ENCODE measurements at places on chromosomes 2 and 18.
A peak's percentile ranks its signal among the peaks of the same experiment; 100 is the strongest.

DNA sequence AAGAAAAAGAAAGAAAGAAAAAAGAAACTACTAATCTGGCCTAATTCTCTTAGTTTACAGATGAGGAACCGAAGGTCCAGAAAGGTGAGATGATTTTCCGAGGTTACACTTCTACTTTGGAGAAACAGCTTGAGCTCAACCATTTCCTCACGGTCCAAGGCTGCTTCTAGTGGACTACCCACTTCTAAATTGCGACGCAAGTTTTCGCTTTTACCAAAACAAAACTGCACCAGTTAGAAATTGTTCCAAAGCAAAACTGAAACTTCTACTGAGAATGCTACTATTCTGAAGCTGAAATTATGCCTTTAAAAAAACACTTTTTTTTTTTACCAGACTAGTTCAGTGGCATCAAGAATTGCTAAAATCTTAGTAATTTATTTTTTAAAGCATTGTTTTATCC, 101.6 kb downstream of the INO80D start:
- no peak for DNase-seq

DNA sequence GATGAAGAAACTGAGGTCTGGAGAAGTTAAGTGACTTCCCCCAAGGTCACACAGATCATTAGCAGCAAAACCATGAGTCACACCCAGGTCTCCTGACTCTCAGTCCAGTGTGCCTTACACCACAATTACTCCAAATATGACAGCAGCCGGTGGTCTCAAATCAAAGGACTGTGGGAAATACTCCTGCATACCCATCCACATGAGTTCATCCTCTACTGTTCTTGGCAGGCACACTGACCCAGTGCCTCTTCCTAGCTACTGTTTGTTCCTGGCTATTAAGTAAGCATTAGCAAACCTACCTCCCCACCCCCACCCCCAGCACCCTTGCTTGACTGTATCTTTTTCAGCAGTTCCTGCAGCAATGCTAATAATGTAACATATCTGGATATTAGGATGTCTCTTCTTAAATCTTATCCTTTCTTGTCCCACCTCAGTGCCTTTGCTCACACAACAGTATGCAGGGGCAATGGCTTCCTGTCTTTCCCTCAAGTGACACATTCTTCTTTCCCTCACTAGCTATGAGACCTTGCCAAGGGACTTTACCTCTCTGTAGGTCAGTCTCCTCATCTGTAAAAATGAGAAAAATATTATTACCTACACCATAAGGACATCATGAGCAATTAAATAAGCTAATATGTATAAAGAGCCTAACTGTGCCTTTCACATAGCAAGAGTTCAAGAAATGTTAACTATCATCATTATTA, 46.2 kb downstream of the FAM98A start:
- DNase-seq, result no peak

DNA sequence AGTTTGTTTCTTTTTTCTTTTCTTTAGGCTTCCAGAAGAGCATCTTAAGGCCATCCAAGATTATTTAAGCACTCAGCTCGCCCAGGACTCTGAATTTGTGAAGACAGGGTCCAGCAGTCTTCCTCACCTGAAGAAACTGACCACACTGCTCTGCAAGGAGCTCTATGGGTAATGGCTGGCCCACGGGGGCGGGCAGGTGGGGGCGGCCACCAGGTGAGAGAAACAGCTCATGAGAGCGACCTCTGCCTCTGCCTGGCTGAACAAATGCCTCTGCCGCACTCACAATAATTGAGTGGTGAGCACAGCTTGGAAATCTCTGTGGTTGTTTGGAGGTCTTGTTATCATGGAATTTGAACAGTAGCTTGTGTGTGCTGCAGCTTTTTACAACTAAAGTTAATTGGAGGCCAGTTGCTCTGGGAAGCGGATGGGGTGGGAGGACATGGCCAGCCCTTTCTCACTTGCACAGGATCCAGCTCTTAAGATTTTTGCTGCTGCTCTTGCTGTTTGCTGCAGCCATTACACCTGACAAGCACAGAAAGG, 70.4 kb downstream of the INPP5D start:
- DNase-seq, result no peak

DNA sequence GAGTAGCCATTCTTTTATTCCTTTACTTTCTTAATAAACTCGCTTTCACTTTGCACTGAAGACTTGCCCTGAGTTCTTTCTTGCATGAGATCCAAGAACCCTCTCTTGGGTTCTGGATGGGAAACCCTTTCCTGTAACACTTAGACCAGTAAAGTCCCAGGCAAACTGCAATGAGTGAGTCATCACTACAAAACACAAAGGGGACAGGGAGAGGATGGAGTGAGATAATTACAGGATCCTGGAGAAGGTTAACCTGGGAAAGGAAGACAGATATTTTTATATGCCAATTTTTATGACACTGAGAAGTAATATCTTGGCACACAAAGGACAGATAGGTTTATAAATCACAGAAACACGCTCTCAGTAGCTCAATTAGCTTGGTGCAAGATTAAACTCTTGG, 48.7 kb downstream of the EHD3 start:
- DNase-seq, result no peak

DNA sequence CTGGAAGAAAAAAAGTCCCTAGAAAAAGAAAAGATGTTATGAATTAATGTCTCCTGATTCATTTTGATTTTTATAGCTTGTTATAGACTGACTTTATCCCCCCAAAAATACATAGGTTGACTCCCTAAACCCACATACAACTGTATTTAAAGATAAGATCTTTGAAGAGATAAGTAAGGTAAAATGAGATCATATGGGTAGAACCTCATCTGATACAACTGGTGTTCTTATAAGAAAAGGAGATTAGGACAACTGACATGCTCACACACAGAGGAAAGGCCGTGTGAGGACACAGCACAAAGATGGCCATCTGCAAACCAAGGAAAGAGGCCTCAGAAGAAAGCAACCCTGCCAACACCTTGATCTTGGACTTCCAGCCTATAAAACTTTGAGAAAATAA, 117.5 kb downstream of the CD226 start:
- no peak for DNase-seq

DNA sequence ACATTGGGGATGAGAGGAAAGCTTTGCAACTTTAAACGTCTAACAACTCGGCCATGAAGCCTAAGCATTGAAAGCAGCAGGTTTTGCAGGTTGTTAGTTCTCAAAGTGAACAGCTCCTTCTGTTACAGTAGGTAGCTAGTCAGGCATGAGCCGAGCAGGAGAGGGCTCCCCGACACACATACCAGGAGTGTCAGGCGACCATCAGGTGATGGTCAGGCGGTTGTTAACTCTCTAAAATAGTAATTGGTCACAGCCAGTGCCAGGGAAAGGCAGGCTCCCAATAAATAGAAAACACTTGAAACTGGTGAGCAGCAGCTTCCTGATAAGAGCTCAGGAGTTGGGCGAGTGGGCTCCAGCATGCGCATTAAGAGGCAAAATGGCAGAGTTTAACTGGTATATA, 53.5 kb upstream of the DAPL1 start:
- DNase-seq, result no peak

GRCh38 chr2:113198790-113199612, 25.2 kb downstream of the PSD4 start:
- DNase-seq, result peak; percentile 66

DNA sequence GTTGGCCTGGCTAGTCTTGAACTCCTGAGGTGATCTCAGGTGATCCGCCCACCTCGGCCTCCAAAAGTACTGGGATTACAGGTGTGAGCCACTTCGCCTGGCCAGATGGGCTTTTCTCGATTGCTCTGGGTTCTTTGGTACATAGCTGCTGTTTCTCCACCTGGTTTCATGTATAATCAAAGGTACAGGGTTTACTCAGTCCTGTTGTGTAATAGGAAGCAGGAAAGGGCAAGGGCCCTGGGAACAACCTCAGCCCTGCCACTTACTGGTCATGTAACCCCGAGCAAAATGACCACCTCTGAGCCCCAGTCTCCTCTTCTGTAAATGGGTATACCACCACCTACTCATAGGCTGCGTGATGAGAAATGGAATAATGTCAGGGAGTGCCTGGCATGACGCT, 34.0 kb downstream of the RMC1 start:
- no peak for DNase-seq

- no peak for DNase-seq
These were observed 36.7 kb upstream of the NPC1 start for GRCh38 chr18:23623040-23623439.

GRCh38 chr18:71598374-71598773, 945.8 kb downstream of the CBLN2 start:
- no peak for DNase-seq

GRCh38 chr2:188248513-188248912, 43.2 kb upstream of the GULP1 start:
- DNase-seq, result no peak

- DNase-seq, result no peak
These were observed 50.2 kb downstream of the NFATC1 start for GRCh38 chr18:79445696-79446561.

- DNase-seq, result no peak
These were observed 65.7 kb upstream of the DAPL1 start for GRCh38 chr2:158729451-158729850.

GRCh38 chr2:2647141-2647541, 316.1 kb upstream of the MYT1L start:
- peak; percentile 19 for DNase-seq

DNA sequence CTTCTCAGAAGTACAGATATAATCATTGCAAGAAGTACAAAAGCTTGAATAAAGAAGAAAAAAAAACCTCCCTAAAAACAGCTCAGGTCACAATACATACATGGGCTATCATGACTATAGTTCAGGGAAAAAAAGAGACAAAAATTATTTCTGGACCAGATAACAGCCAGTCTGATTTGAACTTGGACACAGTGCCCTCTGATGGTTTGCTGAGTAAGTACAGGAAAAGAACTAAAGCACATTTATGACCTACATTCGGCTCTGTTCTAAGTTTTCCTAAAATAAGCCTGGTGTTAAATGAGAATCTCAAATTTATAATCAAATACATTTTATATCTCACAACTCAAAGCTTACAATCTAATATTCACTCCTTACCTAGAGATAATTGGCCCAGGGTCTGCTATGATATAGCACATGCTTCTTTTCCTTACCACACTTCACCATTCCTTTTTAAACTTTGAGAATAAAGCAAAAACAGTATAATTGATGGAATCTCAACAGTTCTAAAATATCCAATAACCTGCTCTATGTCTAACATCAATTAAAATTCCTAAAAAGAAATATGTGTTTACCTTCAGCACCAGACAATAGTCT, 81.1 kb downstream of the RAPH1 start:
- no peak for DNase-seq

DNA sequence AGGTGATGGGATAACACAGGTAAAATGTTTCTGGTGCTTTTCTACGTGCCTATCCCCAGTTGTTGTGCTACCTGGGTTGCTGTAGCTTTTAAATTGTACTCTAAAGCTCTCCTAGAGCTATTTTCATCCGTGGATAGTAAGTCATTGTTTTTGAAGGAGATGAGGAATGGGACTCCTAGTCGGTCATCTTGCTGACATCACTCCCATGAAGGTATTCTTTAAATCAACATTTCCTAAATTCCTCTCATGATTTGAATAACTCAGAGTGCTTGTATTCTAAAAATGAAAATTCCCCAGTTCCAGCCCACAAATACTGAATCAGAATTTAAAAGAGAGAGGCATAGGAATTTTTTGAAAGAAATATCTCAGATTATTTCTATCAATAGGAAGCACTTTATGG, 44.3 kb downstream of the CCDC148 start:
- DNase-seq, result no peak

GRCh38 chr2:3587021-3587420, 7.9 kb upstream of the COLEC11 start:
- DNase-seq, result no peak

DNA sequence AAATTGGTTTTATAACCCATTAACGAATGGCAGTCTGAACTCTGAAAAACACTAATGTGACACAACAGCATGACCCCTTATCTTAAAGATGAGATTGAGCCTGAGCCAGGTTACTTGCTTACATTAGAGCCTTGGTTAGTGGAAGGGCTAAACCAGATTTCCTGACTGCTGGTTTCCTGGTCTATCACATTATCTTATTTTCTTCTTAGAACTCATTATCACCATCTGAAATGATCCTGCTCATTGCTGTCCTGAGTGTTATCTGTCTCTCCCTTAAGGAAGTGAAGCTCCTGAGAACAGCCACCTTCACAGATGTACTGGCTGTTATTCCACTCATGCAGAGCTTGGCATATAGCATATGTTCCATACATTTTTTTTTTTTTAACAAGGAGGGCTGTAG, 9.0 kb upstream of the NRP2 start:
- DNase-seq, result no peak

GRCh38 chr2:114659880-114660279, 217.4 kb downstream of the DPP10 start:
- DNase-seq, result no peak

DNA sequence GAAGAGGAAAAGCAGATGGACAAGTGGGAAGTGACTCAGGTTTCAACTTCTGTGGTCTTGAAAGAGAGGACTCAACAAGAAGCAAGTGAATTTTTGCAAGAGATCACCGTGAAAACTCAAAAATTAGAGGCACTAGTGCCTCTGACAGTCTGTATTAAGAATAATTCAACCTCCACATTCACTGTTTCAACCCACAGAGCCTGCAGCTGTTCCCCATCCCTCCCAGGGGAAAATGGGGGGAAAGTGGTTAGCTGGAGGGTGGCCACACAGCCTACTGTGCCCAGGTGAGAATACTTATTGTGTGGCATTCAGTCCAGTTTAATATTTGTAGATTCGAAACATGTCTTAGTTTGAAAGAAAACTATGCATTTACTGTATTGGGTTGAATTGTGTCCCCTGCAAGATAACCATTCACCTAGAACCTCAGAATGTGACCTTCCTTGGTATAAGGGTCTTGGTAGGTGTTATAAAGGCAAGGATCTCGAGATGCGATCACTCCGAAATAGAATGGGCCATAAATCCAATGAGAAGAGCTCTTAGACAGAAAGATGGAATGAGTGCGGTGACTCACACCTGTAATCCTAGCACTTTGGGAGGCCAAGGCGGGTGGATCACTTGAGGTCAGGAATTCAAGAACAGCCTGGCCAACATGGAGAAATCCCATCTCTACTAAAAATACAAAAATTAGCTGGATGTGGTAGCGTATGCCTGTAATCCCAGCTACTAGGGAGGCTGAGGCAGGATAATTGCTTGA, 94.3 kb downstream of the IRS1 start:
- no peak for DNase-seq

GRCh38 chr2:205270689-205271088, 411.6 kb upstream of the NRP2 start:
- no peak for DNase-seq

DNA sequence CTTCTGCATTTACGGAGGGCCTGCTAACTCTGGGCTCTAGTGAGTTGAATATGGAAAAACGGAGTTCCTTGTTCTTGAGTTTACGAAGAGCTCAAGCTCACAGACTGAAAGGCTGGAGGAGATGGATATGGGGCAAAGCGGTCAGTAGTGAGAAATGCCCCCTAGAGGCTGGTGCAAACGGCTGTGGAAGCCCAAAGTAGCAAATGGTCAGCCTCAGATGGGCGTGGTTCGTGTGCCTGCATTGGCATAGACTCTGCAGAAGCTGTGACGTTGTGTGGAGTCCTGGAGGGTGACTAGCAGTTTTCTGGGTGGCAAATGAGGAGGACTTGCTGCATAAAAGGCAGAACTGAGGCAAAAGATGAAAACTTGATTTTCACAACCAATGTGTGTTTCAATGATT, 93.6 kb upstream of the TWIST2 start:
- no peak for DNase-seq

GRCh38 chr2:174561283-174561971, 36.2 kb downstream of the WIPF1 start:
- DNase-seq, result no peak

- DNase-seq, result no peak
These were observed 17.1 kb upstream of the AAK1 start for GRCh38 chr2:69660637-69661036.
